Jurkat, Clone E6-1 (cell line): ENCODE measurements at places on chromosomes 2 and 18.

- peak; percentile 58 for DNase-seq
Measured at GRCh38 chr2:55033076-55033742, 17.0 kb downstream of the RTN4 start.

- DNase-seq, result no peak
Measured at GRCh38 chr18:45365835-45366234, 249.4 kb upstream of the SLC14A2 start.

DNA sequence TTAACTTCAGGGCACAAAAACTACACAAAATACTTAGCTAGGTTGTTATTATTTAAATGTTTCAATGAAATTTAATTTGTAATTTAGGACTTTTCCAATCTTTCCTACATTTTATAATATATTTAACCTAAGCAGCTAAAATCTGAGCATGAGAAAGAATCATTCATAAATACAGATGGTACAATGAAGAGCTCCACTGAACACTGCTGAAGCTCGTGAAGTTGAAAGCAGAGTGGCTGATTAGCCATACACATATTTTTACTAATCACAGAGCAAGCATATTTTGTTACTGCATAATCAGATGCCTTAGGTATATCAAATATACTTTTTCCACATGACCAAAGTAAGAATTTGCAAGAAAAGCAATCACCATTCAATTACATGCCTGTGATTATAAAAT lies 184.9 kb upstream of the ETAA1 start:
- DNase-seq, result no peak

DNA sequence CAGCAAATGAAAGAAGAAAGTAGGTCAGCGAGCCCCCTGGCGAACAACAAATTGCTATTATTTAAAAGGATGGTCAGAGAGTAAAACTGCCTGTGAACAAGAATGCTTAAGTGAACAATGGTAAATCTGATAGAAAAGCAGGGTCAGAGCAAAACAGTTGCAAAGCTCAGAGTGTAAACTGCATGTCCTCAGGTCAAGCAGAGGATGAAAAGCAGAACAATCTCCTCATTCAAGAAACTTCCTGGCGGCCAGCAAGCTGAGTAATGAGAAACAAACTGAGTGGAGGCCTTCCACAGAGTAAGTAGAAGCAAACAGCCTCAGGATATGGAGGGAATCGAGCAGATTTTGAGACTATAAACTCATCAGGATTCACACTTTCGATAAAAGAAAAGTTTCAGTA lies 117.9 kb downstream of the PPP1R1C start:
- DNase-seq, result no peak

DNA sequence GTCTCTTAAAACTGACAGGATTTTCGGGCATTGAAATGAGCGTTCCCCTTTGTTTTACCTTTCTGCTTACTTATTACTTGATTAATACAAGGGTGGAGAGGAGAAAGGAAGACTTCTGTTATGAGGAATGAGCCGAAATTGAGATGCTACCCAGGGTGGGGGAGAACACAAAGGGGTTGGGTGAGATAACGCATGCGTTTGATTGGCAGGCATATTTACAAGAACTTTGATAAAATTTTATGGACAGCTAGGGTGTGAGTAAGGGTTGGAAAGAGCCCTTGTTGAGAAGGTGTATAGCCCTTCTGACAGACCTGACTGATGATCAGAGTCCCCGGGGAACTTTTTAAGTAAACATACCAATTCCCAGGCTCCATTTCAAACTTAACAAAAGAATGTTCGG lies 1.8 kb downstream of the RNF138 start:
- DNase-seq, result no peak

GRCh38 chr2:177753682-177754491 lies 318.7 kb downstream of the PDE11A start:
- DNase-seq, result peak; percentile 45

DNA sequence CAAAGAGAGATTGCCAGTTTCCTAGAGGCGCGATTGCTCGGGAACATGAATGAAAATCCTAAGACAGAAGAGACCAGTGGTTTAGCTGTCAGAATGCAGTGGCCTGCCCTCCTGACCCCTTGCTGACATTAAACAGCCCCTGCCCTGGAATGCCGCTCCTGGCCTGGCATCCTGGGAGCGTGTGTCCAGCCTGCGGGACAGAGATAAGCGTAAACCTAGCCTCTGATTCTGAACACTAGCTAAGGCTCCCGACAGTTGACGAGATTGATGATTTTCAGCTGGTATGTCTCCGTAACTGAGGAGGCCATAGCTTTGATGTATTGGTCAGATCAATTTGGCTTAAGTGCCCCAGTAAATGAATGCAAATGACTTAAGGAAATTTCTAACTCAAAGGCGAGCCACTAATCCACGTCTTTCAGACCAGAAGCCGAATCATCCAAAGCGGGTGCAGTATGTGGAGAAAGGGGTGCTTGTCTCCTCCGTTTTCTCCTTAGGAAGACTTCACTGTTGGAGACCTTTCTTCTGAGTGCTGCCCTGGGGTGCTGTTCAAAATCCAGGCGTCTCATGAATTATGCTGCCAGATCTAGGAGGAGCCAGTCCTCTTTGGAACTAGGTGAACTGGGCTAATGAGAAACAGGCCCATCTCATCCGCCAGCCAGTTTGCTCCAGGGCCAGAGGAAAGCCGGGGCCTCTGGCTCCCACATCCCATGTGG lies 142.5 kb upstream of the L3MBTL4 start:
- DNase-seq, result no peak

DNA sequence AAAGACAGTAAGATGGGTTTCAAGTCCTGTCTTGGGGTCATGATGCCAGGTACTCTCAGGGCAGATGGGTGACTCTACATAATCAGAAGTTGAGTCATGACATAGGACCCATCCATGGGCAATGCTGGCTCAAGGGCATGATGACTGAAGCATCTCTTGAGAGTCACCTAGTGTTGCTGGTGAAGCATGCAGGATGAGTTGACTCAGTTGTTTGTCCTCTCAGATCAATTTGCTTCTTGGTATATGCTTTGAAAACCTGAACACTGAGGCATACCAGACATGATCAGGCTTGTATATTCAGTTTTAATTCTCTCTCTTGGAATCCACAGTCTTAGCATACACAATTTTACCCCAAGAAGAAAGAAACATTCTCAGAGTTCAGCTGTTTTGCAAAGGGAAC lies 658.9 kb upstream of the NXPH2 start:
- no peak for DNase-seq

GRCh38 chr18:76376668-76377358 lies 118.2 kb downstream of the ZNF516 start:
- no peak for DNase-seq

GRCh38 chr18:58180738-58181353 lies 136.8 kb downstream of the NEDD4L start:
- DNase-seq, result peak; percentile 33

GRCh38 chr2:118032169-118033013 lies 18.5 kb upstream of the CCDC93 start:
- peak; percentile 32 for DNase-seq

DNA sequence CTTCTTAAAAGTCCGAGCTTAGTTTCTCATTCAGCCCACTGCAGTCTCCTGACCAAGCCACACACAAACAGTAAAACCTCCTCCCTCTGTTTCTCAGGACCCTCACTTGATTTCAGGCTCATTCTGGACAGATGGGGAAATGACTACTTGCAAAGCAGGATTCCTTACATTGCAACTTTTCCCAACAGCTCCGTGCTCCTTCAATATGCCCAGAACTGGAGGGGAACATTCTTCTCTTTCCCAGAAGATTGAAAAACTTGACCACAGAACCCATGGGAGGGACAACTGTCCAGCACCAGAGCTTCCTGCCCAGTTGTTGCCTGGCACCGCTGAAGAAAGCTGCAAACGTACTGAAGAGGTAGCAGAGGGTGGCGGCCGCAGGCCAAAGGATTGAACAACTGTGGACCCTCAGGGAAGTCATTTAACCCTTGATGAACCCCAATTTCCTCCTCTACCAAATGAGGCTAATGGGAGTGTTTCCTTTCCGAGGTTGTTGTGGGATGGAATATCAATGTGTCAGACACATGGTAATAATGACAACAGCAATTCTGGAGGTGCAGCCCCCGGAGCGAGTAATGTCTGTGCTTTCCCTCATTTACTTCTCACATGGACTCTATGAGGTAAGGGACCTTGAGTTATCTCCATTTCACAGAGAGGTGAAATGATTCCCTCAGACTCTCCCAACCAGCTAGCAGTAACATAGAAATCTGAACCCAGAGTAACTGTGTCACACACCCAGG lies 25.0 kb downstream of the BCL11A start:
- DNase-seq, result no peak

GRCh38 chr2:128145651-128146050 lies 54.7 kb downstream of the UGGT1 start:
- DNase-seq, result no peak

GRCh38 chr18:79377187-79377891 lies 18.4 kb upstream of the NFATC1 start:
- no peak for DNase-seq

GRCh38 chr18:48164701-48165100 lies 234.2 kb upstream of the SMAD2 start:
- no peak for DNase-seq

DNA sequence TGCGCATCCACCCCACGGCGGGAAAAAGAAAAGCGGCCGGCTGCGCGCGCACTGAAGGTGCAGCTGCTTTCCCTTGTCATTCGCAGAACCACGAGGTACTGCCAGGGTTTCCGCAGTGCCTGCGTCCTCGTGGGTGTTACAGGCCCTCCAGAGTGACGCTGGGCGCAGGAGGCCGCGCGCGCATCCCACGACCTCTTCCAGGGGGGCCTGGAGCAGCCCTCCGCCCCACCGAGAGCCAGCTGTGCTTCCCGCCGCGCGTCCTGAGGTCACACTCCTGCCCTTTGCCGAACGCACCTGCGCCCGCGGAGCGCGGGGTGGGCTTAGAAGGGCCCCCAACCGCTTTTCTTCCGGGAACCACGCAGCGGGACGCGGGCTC lies 378 bp upstream of the IAH1 start:
- no peak for DNase-seq

DNA sequence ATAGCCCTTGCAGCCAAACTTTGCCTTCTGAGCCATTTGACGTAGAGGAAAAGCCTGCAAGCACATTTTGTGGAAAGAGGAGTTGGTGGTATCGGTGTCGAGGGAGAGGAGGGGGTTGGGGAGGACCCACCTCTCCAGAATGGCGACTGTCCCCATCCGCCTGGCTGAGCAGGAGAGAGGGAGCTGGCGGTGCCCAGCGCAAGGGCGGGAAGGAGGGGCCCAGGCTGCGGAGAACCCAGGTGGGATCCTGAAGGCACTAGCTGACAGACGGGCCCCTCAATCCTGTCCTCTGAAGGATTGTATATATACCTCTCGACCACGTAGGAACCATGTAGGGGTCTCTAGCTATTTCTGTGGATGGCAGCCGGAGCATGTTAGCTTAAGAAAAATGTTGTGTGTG lies 200.3 kb downstream of the LOXHD1 start:
- no peak for DNase-seq

- DNase-seq, result no peak
Measured at GRCh38 chr2:162509288-162509968, 165.5 kb downstream of the GCA start.

GRCh38 chr2:86786001-86786536 lies 4.6 kb downstream of the CD8A start:
- DNase-seq, result no peak

DNA sequence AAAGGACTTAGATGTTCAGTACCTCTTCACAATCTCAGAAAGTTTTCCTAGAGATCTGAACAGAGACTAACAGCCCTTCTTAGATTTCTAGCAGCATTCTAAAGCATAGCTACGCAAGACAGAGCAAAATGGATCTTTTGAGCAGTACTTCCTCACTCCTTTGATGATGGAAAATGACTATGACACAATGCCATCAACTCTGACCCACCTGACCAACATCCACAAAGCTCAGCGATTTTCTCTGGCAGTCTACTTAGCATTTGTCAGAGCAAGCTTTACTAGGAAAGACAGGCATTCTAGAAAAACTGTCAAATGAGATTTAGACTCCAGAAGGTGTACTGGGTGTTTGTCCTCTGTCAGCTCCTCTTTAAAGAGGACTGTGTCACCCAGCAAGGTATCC lies 180.9 kb upstream of the ACVR2A start:
- DNase-seq, result no peak

DNA sequence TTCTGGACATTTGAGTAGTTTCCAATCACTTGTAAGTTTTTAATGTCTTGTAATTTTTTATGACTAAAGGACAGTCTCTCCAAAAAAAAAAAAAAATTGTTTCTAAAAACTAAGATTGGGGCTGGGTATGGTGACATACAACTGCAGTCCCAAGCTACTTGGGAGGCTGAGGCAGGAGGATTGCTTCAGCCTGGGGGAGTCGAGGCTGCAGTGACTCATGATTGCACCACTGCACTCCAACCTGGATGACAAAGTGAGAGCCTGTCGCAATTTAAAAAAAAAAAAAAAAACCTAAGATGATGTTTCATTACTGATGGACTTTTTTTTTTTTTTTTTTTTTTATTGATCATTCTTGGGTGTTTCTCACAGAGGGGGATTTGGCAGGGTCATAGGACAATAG lies 34.4 kb upstream of the PKDCC start:
- DNase-seq, result no peak

GRCh38 chr2:37543999-37544557 lies 127.4 kb downstream of the CDC42EP3 start:
- no peak for DNase-seq

- DNase-seq, result no peak
Measured at GRCh38 chr2:13758412-13758811, 874.1 kb upstream of the LRATD1 start.

- DNase-seq, result no peak
Measured at GRCh38 chr2:231111987-231112386, 12.9 kb downstream of the HTR2B start.

- no peak for DNase-seq
Measured at GRCh38 chr2:21393173-21393572, 269.4 kb downstream of the TDRD15 start.

- DNase-seq, result no peak
Measured at GRCh38 chr2:134936691-134937090, 18.1 kb downstream of the CCNT2 start.

- DNase-seq, result no peak
Measured at GRCh38 chr2:45340318-45340717, 270.7 kb downstream of the SRBD1 start.

GRCh38 chr2:241379481-241380480 lies 23.7 kb downstream of the FARP2 start:
- DNase-seq, result no peak

DNA sequence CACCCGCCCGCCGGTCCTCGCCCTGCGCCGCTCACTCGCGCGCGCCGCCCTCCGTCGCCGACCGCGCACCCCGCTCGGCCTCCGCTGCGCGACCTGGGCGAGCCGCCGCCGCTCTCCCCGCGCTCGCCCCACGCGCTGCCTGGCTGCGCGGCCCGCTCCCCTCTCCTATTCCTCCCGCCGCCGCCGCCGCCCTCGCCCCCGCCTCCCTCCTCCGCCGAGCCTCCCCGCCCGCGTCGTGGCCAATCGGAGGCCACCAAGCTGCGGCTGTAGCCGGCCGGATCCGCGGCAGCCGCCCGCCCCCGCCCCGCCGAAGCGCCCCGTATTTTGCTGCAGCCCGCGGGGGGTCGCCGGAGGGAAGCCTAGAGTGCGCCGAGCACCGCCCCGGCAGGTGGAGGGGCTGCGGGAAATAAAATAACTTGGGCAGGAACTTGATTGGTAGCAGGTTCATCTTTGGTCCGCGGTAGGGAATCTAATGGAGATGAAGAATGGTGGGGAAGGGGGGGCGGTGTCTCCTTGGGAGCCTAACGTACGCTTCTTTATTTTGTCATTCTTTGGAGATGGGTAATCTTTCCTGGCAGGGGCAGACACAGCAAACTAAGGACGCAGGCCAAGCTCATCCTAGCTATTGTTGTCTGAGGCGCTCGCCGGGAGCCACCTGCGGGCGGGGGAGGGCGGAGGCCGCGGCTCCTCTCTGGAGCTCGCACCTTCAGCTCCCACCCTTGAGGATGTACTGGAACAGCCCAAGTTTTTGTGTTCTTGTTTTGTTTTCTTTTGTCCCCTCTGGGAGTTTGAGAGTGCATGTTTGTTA lies 1.1 kb upstream of the CDH2 start:
- DNase-seq, result peak; percentile 11
